ENCODE measurements at places on chromosomes 5 and 9. TPM values are rescaled to one million over a fixed set of nuclear protein-coding genes. Genes with fewer than 3 reads are reported as not detected.
A peak's percentile ranks its signal among the peaks of the same experiment; 100 is the strongest.

DNA sequence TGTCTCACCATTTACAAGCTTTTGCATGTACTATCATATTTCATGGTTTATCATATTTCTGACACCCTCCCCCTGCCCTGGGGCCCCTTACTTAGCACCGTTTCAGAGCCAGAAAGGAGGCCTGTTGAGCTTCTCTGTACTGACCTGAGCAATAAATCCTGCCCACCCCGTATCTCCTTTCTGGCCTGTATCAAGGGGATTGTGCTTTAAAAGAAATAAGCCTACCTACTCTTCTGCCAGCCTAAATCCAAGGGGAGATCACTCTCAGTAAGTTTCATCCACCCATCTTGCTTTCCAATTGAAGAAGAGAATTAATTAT lies 54.0 kb upstream of the FST start:
- no peak overlapping the region for H3K4me3 ChIP-seq
- DNase-seq = no peak
- H3K36me3 ChIP-seq = no peaks in the 10 kb centered on the region

- no peak overlapping the region for H3K4me3 ChIP-seq
- H3K4me1 ChIP-seq = no peaks in the 10 kb centered on the region
- H3K27me3 ChIP-seq = peaks cover 31% of the 10 kb centered on the region
Measured at GRCh38 chr5:174400461-174400860, 323.9 kb upstream of the MSX2 start.

DNA sequence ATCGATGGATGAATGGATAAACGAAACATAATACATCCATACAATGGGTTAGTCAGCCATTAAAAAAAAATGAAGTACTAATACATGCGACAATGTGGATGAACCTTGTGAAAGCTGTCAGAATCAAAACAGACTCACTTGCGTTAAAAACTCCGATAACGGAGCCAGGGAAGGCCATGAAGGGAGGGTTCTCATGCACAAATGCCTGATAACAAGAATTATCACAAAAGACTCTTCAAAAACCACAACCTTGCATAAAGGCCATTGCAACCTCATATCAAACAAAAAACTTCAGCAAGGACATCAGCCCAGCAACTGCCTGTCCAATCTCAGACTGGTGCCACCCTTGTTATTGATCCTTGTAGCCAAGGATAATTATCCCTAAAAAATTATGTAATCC lies 13.7 kb downstream of the ERMP1 start:
- H3K27me3 ChIP-seq = no peaks in the 10 kb centered on the region
- DNase-seq = no peak
- H3K4me1 ChIP-seq = no peaks in the 10 kb centered on the region
- no peak overlapping the region for H3K27ac ChIP-seq
- peaks cover 15% of the 10 kb centered on the region for H3K36me3 ChIP-seq

- no peak overlapping the region for H3K27ac ChIP-seq
- DNase-seq = peak; percentile 80
- H3K36me3 ChIP-seq = peaks cover 10% of the 10 kb centered on the region
- no peak overlapping the region for H3K4me3 ChIP-seq
Measured at GRCh38 chr9:20884985-20885593, 146.4 kb downstream of the HACD4 start.

DNA sequence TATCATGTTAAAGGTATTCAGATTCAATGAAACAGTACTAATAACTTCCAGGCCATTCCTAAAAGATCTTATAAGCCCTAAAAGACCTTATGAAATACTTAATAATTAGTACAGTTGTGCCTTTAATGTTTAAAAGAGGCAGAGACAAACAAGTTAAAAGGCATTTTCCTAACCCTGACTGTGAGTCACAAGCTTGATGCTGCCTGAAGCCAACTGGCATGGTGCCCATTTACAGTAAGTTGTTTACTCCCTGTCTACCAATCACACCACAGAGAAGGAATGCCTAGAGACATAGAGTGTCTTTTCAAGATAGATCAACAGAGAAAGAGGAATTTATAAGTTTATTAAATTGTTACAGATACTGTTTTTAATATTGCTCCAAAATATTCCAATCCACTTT lies 47.8 kb downstream of the NR3C1 start:
- peaks cover 84% of the 10 kb centered on the region for H3K4me1 ChIP-seq
- no peak overlapping the region for H3K4me3 ChIP-seq
- no peaks in the 10 kb centered on the region for H3K27me3 ChIP-seq
- H3K36me3 ChIP-seq = no peaks in the 10 kb centered on the region
- H3K27ac ChIP-seq = peak overlapping the region; percentile 73
- peak; percentile 65 for DNase-seq

GRCh38 chr5:115720888-115721287 lies 95.1 kb upstream of the TMED7 start:
- H3K27me3 ChIP-seq = no peaks in the 10 kb centered on the region
- no peaks in the 10 kb centered on the region for H3K4me1 ChIP-seq
- no peaks in the 10 kb centered on the region for H3K36me3 ChIP-seq

- no peak overlapping the region for H3K4me3 ChIP-seq
- DNase-seq = no peak
- H3K27me3 ChIP-seq = peaks cover 83% of the 10 kb centered on the region
Measured at GRCh38 chr5:579211-579610, 32.9 kb upstream of the CEP72 start.

Gene SYK
- total RNA-seq = 106 TPM

Gene DAB2IP
- total RNA-seq = 36.4 TPM
